ENCODE measurements at places on chromosomes 7 and 10. TPM values are rescaled to one million over a fixed set of nuclear protein-coding genes. Genes with fewer than 3 reads are reported as not detected.

Gene TMEM236
- 0.14 TPM for total RNA-seq

Gene ITGA8
- 0.65 TPM for total RNA-seq

Gene TMEM273
- total RNA-seq = 4.7 TPM

Gene CALHM3
- total RNA-seq = not detected

Gene ARHGEF5
- total RNA-seq = 1.3 TPM

Gene FAM13C
- 0.93 TPM for total RNA-seq

Gene ANXA8L1
- total RNA-seq = not detected

Gene HOGA1
- total RNA-seq = 0.36 TPM

Gene LRRC61
- 0.13 TPM for total RNA-seq
